MV-4-11 (cell line): ENCODE measurements at places on chromosomes 7 and 10.
A peak's percentile ranks its signal among the peaks of the same experiment; 100 is the strongest.

DNA sequence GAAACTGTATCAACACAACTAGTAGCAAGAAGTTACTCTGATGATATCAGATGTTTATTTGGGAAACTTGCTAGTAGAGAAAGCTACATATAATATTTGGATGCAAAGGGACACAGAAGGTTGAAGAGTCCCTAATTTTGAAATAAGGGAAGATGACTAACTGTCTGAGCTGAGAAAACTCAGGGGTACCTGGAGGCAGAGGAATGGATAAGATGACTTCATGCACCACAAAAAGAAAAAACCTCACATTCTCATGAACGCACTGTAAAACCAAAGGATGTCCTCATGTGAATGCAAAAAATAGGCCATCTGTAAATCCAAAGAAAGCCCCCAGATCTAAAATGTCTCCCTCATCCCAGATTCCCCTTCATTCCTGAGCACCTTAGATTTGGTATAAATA, 29.3 kb downstream of the PRSS2 start:
- DNase-seq = no peak

GRCh38 chr7:17402628-17403278, 104.3 kb downstream of the AHR start:
- no peak for DNase-seq

DNA sequence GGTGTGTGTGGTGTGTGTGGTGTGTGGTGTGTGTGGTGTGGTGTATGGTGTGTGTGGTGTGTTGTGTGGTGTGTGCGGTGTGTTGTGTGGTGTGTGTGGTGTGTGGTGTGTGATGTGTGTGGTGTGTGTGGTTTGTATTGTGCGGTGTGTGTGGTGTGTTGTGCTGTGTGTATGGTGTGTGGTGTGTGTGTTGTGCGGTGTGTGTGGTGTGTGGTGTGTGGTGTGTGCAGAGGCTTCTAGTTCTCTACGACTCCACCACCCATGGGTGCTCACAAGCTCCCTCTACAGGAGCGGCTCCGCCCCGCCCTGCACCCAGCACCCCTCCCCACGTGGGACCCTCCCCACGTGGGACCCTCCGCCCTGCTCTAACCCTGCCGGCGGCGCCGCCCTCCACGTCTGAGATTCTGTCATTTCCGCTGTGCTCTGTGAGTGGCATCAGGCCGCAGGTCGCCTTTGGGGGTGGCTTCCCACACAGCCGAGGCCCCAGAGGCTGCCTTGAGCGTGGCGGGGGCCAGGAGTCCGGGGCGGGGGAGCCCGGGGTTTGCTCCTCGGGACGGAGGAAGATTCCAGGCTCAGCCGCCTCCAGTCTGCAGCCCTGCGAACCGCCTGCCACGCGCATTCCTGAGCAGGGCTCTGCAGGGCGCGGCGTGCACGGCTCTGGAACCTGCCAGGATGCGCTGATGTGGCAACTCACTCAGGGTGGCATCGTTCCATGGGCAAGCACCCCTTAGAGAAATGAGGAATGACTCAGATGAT, 37.0 kb upstream of the DNAJB6 start:
- DNase-seq = peak; percentile 13

GRCh38 chr10:31319602-31320549, 860 bp downstream of the ZEB1 start:
- DNase-seq = no peak

- no peak for DNase-seq
These were observed 42.3 kb upstream of the SP8 start for GRCh38 chr7:20828947-20829346.

DNA sequence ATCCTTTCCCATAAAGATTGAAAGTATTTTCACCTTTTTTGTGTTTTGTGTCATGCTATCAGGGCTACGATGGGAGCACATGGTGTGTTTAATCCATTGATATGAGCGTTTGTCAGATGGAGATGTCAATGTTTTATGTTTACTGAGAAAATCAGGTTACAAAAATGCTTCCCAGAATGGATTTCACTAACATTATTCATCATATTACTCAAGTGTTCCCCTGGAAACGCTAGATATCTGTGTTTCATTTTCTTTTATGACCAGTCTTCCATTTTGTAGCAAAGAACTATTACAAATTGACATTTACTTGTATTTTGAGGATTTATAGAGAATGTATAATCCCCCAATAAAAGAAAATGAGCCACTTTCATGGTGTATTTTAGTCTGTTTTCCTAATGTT, 293.5 kb upstream of the AKR1E2 start:
- no peak for DNase-seq

- no peak for DNase-seq
These were observed 70.4 kb downstream of the TBXAS1 start for GRCh38 chr7:139899328-139899955.

DNA sequence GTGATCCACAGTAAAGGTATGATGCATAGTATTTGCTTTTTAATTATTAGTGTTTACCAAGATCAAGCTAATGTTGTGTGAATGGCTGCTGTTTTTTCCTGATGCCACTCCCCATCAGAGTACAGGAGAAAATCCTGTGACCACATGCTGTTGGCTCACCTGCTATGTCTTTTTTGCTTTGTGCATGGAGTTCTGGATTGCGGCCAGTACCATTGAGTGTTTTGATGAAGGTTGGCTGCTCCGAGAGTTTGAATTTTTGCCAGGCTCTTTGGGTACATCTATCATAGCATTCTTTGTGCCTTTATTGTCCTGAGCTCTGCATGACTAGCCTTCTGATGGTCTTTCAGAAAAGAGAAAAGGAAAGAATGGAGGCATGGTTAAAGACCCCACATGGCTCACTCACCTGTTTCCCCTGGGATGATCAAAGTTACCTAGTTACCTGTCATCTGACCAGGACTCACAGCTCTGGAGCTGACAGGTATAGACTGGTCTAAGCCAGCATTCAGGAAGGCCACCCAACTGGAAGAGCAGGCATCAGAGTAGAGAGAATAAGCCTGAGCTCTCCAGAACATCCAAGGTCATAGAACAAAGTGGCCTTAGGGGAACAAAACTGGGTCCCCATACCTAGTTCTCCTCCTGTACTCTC, 11.8 kb upstream of the SGPL1 start:
- DNase-seq = no peak

DNA sequence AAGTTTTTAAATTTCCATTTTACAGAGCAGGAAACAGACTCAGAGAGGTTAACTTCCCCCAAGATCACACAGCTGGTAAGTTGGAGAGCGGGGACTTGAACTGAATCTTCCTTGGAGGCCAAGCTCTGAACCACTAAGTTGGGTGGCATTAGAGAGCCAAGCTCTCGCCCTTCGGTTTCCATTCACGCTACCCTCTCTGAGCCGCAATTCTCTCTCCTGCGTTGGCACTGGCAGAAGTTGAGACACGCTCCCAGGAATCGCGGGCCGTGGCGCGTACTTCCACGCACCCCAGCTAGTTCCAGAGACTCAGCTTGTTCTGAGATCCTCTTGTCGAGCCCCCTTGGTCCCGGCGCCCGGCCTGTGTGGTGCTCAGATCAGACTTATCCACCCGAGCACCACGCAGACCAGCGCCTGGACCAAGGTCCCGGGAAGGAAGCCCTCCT, 29.3 kb upstream of the VAX1 start:
- no peak for DNase-seq

GRCh38 chr7:99955247-99955646, 20.6 kb downstream of the AZGP1 start:
- no peak for DNase-seq

GRCh38 chr7:27689591-27690164, 27.0 kb upstream of the HIBADH start:
- peak; percentile 23 for DNase-seq

DNA sequence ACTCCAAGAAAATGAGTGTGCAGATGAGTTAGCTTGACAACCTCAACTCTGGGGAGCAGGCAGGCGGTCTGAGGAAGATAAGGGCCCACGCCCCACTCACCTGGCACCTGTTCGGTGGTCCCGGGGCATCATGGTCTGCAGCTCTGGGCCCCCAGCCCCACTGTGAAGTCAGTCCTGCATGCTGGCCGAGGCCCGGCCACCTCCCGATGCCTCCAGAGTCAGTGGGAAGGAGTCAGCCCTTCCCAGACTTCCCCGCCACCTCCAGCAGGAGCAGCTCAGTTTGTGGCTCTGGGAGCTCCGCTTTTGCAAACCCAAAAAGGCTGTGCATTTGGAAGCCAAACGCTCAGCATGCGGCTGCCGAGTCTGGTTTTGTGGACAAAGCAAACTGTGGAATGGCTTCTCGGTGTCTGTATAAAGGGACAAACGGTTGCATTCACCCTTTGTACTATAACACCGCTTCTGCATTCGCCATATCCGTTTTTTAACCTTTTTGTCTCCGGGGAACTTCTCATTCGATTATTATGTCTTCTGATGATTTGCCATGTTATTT, 167.3 kb downstream of the CCDC3 start:
- DNase-seq = no peak

DNA sequence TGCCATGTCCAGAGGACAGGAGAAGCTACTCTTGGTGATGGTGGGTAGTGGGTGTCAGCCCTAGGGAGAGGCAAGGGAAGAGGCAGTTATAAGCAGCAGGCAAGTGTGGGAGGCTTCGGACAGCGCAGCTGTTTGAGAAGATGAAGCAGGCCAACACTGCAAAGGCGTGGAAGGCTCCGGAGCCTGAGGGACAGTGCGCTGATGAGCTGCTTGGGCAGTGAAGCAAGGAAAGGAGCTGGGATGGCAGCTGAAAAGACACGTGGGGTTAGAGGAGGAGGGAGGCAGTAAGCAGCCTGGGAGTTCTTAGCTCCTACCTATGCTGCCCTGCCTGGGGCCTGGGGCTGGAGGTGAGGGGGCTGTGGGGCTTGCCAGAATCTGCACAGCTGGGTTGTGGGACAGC, 50.1 kb upstream of the CRTAC1 start:
- DNase-seq = no peak

DNA sequence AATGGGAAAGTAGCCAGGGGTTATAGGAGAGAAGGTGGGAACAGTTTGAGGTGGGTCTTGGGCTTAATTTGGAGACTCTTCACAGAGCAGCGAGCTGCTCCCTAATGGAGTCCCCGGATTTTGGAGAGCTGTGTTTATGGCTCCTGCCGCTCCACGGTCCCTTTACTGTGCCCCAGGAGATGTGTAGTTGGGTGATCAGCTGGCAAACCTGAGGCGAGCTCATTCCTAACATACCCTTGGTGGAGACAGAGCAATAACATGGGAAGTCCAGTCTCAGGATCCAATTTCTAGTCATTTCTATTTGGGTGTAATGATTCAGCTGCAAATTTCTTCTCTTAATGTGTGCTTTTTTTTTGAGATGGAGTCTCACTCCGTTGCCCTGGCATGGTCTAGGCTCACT, 1.5 kb downstream of the GARIN1A start:
- DNase-seq = no peak

DNA sequence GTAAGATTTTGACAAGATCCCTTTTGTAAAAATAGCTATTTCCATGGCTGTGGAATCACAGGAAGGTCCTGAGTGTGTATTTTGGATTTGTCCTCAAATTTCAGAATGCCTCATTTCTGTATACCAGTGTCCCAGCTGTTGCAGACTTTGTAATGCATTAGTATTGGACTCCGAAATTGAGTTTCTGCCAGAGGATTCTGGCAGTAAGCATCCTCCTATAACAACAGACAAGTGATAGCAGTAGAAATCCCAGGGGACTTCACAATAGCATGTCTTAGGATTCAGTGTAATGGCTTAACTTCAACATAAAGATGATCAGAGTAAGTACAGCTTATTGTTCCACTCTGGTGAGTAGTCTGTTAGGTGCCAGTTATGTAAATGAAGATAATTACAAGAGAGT, 104.6 kb downstream of the FOXP2 start:
- no peak for DNase-seq

- no peak for DNase-seq
These were observed 229.5 kb upstream of the FZD1 start for GRCh38 chr7:91034459-91035368.

DNA sequence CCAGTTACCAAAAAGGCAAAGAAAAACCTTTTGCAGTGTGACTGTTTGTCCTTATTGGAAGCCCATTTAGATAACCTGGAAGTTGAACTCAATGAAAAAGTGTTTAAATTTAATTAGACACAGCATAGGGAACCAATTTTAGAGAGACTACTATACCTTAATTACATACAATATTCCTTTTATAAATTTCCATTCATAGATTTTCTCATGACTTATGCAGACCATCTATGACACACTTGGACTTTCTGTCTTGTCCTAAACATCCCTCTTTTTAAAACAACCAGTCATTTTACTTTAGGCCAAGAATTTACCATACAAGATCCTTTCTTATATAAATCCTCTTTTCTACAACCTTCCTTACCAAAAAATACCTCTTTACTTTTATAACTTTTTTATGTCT, 61.6 kb downstream of the MTURN start:
- no peak for DNase-seq

- DNase-seq = no peak
These were observed 19.6 kb downstream of the C10orf62 start for GRCh38 chr10:97608991-97609561.

GRCh38 chr10:71742301-71743088, 22.9 kb upstream of the C10orf105 start:
- peak; percentile 87 for DNase-seq

- peak; percentile 1 for DNase-seq
These were observed 312.4 kb upstream of the DGKB start for GRCh38 chr7:15214976-15215375.

- DNase-seq = no peak
These were observed 39.1 kb downstream of the DOCK4 start for GRCh38 chr7:112167147-112167546.

- DNase-seq = peak; percentile 90
These were observed 73.9 kb upstream of the PDGFA start for GRCh38 chr7:593324-594115.

DNA sequence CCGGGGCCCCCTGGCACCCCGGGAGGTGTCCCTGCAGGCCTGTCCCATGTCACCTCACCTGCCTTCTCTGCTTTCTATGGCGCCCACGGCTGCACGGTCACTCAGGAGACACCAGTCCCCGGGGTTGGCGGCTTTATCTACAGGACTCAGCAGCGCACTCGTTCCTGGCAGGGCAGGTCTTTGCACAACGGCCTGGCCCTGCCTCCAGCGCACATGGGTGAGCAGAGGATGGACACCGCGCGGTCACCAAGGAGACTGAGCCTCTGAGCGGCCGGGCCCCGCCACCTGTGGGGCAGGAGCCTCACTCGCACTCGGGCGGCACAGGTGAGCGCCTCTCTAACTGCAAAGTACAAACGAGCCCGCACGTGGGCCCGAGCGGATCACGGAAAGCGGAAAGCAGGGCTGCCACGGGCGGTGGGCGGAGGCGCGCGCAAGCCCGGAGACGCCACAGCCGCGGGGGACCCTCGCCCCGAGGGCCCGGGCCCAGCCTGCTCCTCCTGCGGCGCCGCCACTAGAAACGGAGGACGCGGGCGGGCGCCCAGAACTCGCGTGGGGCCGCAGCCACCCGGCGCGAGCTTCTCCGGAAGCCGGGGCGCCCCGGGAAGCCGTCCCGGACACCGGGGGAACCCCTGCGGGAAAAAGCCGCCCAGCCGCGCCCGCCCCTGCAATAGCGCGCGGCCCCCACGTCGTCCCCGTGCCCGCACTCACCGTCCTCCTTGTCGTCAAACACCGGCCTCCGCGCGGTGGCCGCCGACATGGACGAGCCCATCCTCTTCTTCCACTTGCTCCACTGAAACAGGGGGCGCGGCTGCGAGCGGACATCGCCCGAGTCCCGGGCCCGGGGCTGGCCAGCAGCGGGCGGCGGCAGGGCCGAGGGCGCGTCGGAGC, 642 bp downstream of the STK32C start:
- DNase-seq = no peak
